ENCODE measurements at places on chromosomes 2 and 18.
A peak's percentile ranks its signal among the peaks of the same experiment; 100 is the strongest.

GRCh38 chr18:79672490-79673276 is 6.9 kb upstream of the CTDP1 start:
- no peak for DNase-seq

- DNase-seq, result peak; percentile 43
Observed at GRCh38 chr2:50535971-50536759, 495.8 kb downstream of the NRXN1 start.

GRCh38 chr2:101770726-101771125 is 73.2 kb downstream of the MAP4K4 start:
- DNase-seq, result peak; percentile 46

DNA sequence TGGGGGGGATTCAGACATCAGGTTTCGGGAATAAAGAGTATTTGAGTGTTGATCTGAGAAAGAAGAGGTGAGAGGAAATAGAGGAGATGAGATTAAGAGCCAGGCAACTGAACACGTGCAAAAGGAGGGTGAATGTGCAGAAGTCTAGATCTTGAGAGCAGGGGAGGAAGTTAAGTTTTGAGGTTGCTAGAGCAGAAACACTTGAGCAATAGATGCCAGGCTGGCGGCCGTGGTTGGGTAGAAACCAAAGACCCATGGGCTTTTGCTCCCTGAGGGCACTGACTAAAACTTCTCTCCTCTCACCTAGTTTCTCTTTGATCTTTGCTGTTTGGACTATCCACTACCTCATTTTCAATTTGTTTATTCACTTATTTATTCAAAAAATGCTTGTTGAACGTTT is 116.0 kb downstream of the CDC42EP3 start:
- DNase-seq, result no peak

GRCh38 chr2:68387408-68388350 is 22.6 kb downstream of the PLEK start:
- peak; percentile 59 for DNase-seq
